Suprapubic skin (tissue), 4 donors: ENCODE measurements at places on chromosomes 3 and 15. TPM values are rescaled to one million over a fixed set of nuclear protein-coding genes. Genes with fewer than 3 reads are reported as not detected.

The REC114 gene
- not detected for total RNA-seq

The ZNF620 gene
- 2.9 TPM for total RNA-seq

The PLXNA1 gene
- total RNA-seq, result 77.9 TPM

The TMEM158 gene
- 4.6 TPM for total RNA-seq

The ISLR2 gene
- not detected for total RNA-seq

The THAP10 gene
- total RNA-seq, result 1.2 TPM

DNA sequence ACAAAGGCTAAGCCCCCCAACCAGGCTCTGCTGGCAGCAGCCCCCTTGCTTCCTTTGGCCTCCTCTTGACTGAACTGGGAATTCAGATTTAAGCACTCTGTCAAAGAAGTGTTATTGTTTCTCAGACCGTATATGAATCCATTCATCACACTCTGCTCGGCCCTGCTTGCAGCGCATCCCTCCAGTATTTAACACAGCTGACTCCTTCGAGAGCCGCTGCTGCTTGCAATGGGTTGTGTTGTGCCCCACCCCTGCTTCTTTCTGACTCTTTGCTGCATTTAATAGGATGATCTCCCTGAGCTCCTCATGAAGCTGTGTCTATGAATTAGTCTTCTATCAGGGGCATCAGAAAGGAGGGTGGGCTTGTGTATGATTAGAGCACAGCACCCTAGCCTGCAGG is 31.2 kb downstream of the C3orf20 start:
- H3K27ac ChIP-seq, result no peak overlapping the region
- H3K27me3 ChIP-seq, result no peaks in the 10 kb centered on the region
- no peaks in the 10 kb centered on the region for H3K4me1 ChIP-seq
- DNase-seq, result no peak
- no peak overlapping the region for H3K4me3 ChIP-seq

DNA sequence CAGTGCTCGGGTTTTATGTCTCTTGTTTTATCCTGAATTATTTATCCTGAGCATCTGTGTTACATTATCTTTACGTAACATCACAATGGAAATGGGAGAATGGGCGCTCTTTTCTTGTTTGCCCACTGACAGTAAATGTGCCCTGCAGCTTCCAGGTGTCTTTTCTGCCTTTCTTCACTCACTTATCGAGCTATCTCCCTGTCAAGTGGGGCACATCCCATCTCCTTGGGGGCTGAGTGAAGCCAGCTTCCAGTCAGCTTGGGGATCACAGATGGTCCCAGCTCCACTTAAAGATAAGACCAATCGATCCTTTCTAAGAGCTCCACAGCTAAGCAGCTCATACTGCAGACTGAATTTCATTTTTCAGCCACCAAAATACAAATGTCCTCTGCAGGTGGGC is 125.8 kb downstream of the KBTBD8 start:
- no peak for DNase-seq
- H3K27me3 ChIP-seq, result no peaks in the 10 kb centered on the region
- no peaks in the 10 kb centered on the region for H3K36me3 ChIP-seq
- no peak overlapping the region for H3K4me3 ChIP-seq
- H3K4me1 ChIP-seq, result no peaks in the 10 kb centered on the region

DNA sequence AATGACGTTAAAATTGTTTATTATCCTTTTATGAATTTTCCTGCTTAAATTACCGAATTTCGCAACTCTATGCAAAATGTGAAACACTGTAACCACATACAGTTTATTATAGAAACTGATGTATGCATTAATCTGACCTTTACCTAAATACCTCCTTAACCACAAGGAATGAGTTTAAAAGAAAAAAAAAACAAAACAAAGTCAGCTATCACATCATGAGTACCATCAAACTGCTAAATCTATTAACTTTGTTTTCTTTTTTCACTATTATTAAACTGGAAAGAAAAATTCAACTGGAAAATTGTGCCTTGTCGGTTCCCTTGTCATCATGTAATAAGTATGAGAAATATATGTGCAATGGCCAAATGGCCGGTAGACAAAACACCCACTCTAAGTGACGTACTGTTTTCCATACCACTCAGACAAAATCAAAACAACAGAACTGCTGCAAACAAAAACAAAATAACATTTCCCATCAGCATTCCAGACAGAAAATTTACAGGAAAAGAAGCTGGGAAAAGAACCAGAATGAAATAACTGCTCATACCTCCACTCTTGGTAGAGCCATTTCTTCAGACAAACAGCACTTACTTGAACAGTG is 415.3 kb downstream of the FOXP1 start:
- peaks cover 15% of the 10 kb centered on the region for H3K4me1 ChIP-seq
- no peaks in the 10 kb centered on the region for H3K36me3 ChIP-seq
- H3K27ac ChIP-seq, result no peak overlapping the region
- no peak for DNase-seq
- no peaks in the 10 kb centered on the region for H3K27me3 ChIP-seq

DNA sequence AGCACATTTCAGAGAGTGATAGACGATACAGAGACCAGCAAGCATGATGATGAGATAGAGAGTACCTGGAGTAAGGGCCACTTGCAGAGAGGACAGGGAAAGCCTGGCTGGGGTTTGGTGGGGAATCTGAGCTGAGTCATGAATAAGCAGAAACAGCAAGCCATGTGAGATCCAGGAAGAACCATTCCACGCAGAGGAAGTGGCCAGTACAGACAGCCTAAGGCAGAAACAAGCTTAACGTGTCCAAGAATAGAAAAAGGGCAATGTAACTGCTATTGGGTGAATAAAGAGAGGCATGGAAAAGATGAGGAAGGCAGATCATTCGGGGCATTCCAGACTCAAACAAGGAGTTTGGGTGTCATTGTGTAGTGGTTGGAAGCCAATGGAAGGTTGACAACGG is 816.3 kb upstream of the CFAP20DC start:
- no peak overlapping the region for H3K27ac ChIP-seq
- no peaks in the 10 kb centered on the region for H3K36me3 ChIP-seq
- DNase-seq, result no peak
- no peaks in the 10 kb centered on the region for H3K27me3 ChIP-seq
- no peaks in the 10 kb centered on the region for H3K4me1 ChIP-seq

DNA sequence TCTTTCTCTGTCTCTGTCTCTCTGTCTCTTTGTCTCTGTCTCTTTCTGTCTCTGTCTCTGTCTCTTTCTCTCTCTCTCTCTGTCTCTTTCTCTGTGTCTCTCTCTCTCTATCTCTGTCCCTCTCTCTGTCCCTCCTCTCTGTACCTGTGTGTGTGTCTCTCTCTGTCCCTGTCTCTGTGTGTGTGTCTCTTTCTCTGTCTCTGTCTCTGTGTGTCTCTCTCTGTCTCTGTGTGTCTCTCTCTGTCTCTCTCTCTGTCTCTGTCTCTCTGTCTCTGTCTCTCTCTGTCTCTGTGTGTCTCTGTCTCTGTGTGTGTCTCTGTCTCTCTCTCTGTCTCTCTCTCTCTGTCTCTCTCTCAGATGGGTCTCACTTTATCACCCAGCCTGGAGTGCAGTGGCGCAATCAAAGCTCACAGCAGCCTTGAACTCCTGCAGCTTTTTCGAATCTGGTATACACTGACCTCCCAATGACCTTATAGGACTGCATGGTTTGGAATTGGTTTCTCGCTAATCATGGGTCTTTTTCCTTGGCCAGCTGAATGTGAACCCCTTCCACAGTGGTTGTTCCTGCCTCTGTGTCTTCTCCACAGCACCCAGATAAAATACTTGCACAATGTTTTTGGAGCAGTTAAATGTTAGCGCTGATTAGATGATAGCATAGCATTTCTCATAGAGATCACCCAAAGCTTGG is 102.6 kb upstream of the KLHL25 start:
- no peak overlapping the region for H3K4me3 ChIP-seq
- H3K4me1 ChIP-seq, result no peaks in the 10 kb centered on the region
- no peaks in the 10 kb centered on the region for H3K36me3 ChIP-seq
- H3K27ac ChIP-seq, result no peak overlapping the region
- peaks cover 22% of the 10 kb centered on the region for H3K27me3 ChIP-seq

DNA sequence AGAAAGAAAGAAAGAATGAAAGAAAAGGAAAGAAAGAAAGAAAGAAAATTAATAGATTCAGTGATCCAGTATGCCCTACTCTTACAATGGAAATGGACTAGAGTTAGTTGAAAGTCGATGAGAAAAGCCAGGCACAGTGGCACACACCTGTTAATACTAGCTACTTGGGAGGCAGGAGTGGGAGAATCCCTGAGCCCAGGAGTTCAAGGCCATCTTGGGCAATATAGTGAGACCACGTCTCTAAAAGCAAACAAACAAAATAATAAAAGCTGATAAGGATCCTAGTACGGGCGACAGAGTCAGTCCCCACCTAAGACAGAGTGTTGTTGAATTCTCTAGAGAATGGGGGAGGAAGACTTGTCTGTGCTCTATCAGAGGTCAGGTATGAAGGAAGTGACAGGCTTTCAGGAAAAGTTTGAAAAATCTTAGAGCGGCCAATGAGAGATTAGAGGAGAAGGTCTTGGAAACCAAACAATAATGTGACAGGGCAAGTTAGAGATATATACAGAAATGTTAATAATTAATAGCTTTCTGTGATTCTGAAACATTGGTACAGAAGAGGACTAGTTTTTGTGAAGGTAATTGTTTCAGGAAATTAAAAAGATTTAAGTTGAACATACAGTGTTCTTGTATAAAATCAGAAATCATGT is 117.9 kb upstream of the PTX3 start:
- no peaks in the 10 kb centered on the region for H3K4me1 ChIP-seq
- DNase-seq, result no peak
- H3K27ac ChIP-seq, result no peak overlapping the region

- H3K4me1 ChIP-seq, result peaks cover 47% of the 10 kb centered on the region
- no peak overlapping the region for H3K4me3 ChIP-seq
- no peaks in the 10 kb centered on the region for H3K27me3 ChIP-seq
- H3K36me3 ChIP-seq, result peaks cover 55% of the 10 kb centered on the region
Measured at GRCh38 chr3:128803307-128803706, 76.1 kb upstream of the ACAD9 start.

DNA sequence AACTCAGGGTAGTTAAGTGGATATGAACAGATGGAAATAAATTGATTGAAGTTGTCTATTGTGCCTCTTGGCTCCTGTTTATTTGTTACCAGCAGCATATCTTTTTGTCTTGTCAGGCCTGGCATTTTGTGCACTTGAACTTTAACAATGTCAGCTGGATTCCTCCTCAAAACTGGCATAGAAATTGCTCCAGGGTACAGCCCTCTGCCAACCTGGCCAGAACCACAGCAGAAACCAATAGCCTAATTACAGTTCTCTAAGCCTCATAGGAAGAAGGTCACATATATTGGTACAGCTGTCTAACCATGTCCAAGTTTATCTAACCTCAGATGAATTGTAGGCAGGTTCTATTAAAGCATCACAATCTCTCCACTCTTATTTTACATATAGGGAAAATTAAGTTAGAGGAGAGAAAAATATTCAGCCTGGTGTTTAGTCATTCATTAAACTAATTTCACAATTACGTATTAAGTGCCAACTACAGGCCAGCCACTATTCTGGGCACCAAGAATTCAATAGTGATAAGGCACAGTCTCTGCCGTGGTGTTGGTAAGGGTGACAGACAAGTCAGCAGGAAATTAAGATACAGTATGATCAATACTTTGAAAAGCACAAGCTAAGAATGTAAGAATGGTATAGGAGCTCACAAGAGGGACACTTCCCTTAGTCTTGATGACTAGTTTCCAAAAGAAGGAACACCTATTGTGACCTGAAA is 452.9 kb upstream of the NECTIN3 start:
- no peaks in the 10 kb centered on the region for H3K4me1 ChIP-seq
- H3K27ac ChIP-seq, result no peak overlapping the region
- no peak for DNase-seq

- DNase-seq, result no peak
- no peaks in the 10 kb centered on the region for H3K36me3 ChIP-seq
- peaks cover 25% of the 10 kb centered on the region for H3K4me1 ChIP-seq
- H3K27me3 ChIP-seq, result no peaks in the 10 kb centered on the region
- H3K27ac ChIP-seq, result peak overlapping the region; percentile 84
Measured at GRCh38 chr15:83206526-83207008, 1.1 kb downstream of the HDGFL3 start.

DNA sequence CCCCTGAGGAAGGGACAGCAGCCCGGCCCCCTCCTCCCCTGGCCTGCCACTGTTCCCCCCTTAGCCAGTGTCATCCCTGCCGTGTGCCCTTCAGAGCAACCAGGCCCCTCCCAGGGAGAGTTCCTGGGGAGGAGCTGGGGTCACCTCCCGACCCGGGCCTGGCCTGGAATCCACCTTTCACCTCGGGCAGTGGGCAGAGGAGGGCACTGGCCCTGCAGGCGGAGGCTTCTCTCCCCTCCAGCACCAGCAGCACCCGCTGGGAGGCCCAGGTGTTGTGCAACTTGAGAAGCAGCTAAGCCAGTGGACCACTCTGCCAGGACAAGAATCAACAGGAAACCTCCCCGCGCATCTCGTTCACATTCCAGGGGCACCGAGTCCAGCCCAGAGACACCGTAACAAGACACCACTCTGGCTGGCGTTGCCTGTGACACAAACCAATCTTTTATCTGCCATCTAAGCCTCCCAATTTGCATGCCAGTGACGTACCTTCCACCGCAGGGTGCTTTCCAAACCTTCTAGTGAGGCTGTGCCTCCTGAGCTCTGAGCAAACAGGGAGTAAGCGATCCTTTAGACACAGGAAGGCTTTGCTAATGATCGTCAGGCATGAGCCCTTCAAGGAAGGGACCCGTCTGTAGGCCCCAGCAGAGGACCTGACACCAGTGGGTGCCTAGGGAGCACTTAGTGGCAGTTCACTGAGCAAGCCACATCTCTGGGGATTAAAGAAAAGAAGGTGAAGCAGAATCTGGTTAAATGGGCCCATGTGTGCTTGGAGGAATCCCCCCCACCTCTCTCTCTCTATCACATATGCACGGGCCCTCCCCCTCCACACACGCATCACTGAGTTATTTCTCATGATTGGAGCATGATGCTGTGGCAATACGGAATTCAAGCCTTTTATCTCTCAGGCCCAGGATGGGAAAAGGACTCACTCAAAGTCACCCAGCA is 98.9 kb upstream of the TLE3 start:
- peak overlapping the region; percentile 67 for H3K27ac ChIP-seq
- DNase-seq, result peak; percentile 85
- H3K27me3 ChIP-seq, result no peaks in the 10 kb centered on the region
- H3K36me3 ChIP-seq, result no peaks in the 10 kb centered on the region
- no peak overlapping the region for H3K4me3 ChIP-seq

GRCh38 chr15:40115670-40116093 is 7.0 kb upstream of the BMF start:
- peaks cover 4% of the 10 kb centered on the region for H3K4me1 ChIP-seq
- H3K4me3 ChIP-seq, result no peak overlapping the region
- peak; percentile 71 for DNase-seq
- H3K27ac ChIP-seq, result no peak overlapping the region
- no peaks in the 10 kb centered on the region for H3K36me3 ChIP-seq

GRCh38 chr3:195070336-195070735 is 200.6 kb downstream of the XXYLT1 start:
- H3K4me3 ChIP-seq, result no peak overlapping the region
- no peak overlapping the region for H3K27ac ChIP-seq
- H3K36me3 ChIP-seq, result peaks cover 7% of the 10 kb centered on the region
- no peak for DNase-seq
- no peaks in the 10 kb centered on the region for H3K4me1 ChIP-seq
